ENCODE measurements at places on chromosomes 3 and 15.

DNA sequence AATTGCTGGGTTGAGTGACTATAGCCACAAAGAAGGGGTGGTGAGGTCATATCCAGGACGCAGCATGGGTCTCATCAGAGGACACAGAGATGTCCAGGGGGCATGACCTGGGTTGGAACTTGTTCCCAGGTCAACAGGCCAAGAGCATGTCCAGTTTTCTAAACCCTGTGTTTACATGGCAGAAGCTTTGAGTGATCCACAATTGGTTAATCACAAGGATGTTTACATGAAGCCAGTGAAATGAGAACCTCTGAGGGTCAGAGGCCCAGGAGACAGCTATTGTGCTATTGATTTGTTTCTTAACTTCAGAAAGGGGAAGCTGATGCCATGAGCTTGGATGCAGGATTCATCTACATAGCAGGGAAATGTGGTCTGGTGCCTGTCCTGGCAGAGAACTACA, 42.2 kb upstream of the TOPBP1 start:
- DNase-seq: no peak

DNA sequence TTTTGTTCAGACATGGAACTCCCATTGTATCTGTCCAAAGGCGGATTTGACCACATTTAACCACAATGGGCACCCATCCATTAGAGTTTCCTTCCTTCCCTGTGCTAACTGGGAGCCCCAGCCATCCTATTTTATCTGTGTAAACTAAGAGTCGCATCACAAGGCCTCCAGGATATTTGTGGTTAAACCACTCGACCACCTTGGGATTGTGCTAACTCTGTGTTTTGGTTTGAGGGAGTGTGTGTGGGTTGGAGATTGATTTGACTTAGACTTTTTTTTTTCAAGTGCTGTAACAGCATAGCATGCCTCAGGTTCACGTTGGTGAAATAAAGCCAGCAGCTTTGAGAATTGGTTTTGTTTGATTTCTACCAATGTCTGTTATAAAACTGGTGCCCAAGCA, 100.4 kb upstream of the TP63 start:
- DNase-seq: no peak

DNA sequence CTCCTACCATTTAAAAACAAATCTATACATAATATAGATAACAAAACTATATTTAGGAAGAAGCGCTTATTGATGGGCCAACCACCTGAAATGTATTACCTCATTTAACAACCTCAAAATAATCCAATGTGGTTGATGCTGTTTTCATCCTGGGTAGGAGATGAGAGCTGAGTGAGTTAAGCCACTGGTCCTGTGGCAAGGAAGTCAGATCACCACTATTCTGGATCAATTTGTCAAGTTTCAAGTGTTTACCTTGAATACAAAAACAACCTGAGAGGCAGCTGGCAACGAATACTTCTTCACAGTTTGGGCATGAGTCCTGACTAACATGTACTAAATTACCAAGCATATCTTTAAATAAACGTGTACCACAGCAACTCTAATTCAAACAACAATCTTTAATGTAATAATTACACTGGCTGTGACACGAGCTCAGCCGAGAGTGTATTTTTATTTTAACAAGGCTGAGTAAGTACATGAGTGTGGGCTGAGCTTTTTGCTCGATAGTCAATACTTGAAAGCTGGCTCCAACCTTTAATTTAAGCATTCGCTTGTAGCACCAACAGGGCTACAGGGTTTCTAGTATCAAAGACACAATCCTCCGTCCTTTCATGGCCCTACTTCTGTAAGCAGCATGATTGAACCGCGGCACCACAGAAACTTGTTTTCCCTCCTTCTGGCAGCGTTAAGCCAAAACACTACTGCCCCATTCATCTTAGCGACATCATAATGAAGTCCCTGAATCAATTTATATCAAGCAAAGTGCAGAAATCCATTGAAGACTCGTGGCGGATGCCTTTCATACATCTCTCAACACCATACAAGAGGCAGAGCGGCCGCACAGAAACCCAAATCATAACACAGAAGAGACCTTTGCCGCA, 93.8 kb upstream of the ICE2 start:
- DNase-seq: no peak

GRCh38 chr15:49686599-49686998, 65.8 kb downstream of the DTWD1 start:
- DNase-seq: no peak
